ENCODE measurements at places on chromosomes 6 and 20.
A peak's percentile ranks its signal among the peaks of the same experiment; 100 is the strongest.

DNA sequence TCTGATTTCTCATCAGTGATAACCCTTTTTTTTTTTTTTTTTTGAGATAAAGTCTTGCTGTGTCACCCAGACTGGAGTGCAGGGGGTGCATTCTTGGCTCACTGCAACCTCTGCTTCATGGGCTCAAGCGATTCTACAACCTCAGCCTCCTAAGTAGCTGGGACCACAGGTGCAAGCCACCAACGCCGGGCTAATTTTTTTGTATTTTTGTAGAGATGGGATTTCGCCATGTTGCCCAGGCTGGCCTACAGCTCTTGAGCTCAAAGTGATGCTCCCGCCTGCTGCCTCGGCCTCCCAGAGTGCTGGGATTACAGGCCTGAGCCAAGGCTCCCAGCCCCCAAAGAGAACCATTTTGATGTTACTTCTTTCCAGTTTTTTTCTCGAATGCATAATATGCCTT, 2.2 kb downstream of the FABP7 start:
- DNase-seq = no peak

GRCh38 chr6:125123468-125124048, 30.0 kb upstream of the TPD52L1 start:
- no peak for DNase-seq

DNA sequence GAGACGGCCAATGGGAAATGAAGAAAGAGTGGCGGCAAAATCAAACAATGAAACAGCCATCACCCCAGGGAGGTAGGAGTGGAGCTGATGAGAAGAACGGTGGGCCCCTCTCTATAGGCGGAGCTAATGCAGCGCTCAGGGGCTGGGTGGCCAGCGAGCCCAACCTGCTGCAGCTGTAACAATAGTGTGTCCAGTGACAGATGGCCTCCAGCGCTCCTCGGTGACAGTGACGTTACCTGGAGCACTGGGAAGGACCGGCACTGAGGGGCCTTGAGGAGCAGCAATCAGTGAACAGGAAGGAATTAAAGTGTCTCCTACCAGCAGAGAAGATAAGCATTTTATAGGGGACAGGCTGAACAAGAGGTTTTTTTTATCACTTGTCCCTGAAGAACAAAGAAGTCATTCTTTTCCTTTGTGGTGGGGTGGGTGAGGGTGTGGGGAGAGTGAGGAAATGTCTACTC, 81.6 kb downstream of the FOXA2 start:
- no peak for DNase-seq

- no peak for DNase-seq
Measured at GRCh38 chr6:147022041-147022440, 182.2 kb upstream of the STXBP5 start.

DNA sequence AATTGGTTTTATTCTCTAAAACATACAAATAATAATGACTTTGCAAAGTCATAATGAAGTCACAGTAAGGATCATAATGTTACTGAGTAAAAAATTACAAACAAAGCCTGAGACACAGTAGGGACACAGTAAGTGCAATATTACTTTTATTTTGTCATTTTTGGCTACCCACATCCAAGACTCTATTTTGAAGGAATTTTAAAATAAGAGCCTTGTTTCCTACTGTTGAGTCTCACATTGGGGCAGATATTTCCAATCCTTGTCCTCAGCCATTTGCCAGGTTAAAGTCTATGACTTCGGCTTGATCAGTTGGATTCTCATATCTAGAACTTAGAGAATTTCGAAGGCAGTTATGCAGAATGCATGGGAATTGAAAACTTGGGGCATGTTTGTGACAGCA, 10.8 kb upstream of the RHAG start:
- no peak for DNase-seq

GRCh38 chr6:103885446-103885845, 974.3 kb downstream of the HACE1 start:
- no peak for DNase-seq

- no peak for DNase-seq
Measured at GRCh38 chr6:131519670-131520436, 53.2 kb upstream of the ARG1 start.

DNA sequence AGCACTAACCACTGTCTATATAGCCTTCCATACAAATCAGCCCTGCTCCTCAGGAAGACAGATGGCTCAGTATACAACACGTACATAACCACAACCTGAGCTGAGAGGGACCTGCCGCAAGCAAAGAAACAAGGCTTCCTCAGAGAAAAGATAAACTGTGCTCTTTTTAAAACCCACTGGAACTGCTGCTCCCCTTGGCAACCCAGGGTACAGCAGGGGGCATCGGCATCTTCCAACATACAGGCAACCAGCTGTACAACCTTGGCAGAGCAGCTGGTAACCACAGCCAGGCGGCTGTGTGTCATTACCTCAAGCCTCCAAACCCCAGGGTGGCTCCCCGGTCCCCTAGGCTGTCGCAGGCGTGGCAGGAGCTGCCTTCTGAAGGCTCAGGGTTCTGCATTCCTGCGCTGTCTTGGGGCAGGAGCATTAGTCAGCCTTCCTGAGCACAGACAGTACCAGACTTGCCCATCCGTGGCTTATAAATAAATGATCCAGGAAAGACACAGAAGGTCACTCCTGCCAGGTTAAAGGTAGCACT, 249.5 kb downstream of the ADGRG6 start:
- no peak for DNase-seq

- DNase-seq = peak; percentile 40
Measured at GRCh38 chr6:130365166-130366106, at the start of gene TMEM200A. TMEM200A (plus strand) TSS chr6:130366017; CDS start chr6:130440423, 74,406 bp downstream.

GRCh38 chr6:44534291-44534690, 146.8 kb downstream of the CDC5L start:
- no peak for DNase-seq

DNA sequence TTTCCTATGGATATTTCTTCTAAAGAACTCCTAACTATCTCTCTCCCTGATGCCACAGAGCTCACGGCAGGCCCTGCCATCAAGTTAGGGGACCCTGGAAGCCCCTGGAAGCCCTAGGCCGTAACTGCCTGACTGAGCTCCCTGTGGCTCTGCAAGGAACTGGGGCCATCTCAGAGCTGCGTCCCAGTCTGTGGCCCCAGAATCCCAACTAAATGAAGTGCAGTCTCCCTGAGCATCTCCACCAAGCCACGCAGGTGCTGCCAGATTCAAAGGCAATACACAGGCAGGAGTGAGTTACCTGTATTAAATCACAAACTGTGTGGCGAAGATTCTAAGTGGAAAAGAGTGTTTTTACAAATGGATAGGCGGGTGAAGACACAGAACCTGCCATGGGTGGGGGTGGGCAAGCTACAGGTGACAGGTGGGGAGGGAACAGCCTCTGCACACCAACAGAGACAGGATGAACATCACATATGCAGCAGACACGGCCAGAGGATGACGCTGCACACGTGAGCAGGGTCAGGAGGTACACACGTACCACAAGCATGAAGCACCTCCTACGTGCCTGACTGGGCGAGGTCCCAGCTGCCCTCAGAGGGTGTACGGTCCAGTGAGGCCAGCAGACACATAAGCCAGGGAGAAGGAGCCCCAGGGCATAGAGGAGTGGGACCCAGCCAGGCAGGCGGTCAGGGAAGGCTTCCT, 358.5 kb downstream of the ZFAND3 start:
- DNase-seq = no peak

- no peak for DNase-seq
Measured at GRCh38 chr6:170067181-170067641, 223.7 kb downstream of the DLL1 start.

Measured in GM19239 (cell line).